GM03348 (cell line): ENCODE measurements at places on chromosomes 2 and 18.
A peak's percentile ranks its signal among the peaks of the same experiment; 100 is the strongest.

DNA sequence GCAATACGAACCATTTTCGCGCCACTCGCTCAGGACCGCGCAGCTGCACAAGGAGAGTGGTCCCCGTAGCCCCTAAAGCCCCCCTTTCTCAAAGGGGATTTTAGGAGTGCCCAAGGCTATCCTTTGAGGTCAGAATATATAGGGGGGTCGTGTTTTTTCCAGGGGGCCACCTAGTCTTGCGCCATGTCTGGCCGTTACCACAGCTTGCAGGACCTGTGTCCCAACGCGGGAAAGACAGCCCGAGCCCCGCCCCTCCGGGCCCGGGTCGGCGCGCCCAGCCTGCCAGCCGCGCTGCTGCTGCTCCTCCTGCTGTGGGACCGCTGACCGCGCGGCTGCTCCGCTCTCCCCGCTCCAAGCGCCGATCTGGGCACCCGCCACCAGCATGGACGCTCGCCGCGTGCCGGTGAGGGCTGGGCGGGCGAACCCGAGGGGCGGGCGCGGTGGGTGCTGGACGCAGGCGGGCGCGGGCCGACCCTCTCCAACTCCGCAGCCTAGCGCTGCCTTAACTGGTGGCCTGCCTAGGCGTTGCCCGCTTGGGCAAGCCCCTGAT lies at the start of gene CDCA7:
Gene CDCA7, plus strand, starts transcription at position 291 of the 550 bp plus-strand sequence. Its CDS starts 92 bp downstream, at position 383.
- DNase-seq: peak; percentile 84

DNA sequence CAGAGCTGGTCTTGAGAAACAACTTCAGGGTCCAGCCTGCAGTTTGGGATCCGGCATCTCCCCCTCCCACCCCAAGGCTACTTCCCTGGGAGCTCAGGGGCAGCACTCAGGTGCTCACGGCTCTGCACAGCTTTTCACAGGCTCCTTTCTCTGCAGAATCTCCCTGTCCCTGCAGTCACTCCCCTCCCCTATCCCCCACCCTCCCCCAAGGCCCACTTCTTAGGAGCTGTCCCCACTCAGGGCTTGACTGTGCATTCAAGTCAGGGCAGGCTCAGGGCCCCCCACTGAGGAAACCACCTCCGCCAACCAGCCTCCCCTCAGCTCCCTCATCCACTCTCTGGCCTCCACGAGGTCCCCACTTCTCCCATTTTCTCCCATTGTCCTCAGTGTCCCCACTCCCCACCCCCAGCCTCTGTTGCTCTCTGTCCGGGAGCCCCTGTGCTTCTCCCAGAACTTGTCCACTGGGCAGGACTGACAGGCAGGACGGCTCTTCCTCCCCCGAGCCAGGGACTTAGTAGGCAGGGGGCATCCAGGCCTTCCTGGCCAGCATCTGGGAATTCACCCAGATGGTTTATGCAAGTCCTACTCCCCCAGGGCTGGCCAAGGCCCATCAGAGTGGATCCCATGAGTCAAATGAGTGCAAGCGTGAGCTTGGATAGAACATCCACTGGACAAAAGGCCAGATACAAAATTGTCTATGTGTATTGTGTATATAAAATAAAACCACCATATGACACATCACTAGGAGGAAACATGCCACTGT lies 7.6 kb downstream of the NMUR1 start:
- peak; percentile 62 for DNase-seq

- DNase-seq: no peak
These were observed 8.0 kb downstream of the POMC start for GRCh38 chr2:25160376-25160775.

DNA sequence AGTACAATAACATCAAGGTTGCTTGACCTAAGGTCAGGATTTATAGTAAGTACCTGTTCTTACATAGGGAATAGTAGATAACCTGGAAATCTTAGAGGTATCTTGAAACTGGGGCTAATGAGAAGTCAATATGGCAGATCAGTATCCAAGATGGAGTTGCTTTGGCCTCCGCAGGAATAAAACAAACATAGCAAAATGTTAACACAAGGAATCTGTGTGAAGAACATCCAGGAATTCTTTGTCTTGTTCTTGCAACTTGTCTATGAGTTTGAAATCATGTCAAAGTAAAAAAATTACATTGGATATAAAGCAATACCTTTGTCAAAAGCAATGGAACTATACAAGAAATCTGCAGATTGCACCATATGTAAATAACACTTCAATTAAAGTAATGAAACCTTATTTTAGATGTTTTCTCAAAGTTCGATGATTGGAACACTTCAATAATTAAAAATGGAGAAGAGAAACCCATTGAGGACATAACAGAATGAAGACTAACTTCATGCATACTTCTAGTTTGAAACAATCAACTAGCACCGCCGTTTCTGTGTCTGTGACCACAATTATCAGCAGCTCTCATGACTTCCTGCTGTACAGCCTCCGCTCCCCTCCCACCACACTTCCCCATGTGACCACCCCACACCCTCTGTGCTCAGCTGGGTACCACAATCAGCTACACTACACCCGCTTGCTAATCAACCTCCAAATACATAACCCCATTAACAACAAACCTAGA lies 27.6 kb downstream of the C2orf76 start:
- no peak for DNase-seq

DNA sequence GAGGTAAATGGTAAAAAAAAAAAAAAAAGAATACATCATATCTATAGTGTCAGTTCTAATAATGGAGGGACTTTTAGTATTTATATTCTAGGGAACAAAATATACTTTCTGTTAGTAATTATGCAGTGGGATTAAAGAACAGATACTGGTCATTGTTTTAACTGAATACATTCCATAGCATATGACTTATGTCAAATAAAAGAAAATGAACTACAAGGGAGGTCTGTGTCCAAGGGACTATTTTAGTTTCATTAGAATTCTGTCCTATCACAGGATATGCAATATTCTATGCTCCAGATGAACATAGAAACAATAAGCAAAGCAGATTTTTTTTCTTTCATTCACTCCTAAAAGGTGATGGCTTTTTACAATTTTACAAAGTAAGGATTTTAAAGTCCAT lies 154.2 kb upstream of the ZEB2 start:
- DNase-seq: no peak

DNA sequence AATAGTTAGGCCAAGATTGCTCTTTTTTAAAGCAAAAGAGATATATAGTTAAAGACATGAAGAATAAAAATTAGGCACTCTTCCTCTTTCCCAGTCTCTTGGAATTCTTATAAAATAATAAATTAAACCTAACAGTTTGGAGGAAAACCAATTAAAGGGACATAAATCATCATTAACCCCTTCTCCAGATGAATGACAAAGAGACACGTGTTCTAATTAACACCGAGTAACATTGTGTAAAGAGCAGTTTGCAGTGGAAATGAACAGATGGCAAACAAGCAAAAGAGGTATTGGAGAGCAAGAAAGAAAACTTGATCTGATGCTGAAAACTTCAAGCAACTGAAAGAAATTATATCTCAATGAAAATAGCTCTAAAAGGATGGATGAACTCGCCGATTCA lies 48.4 kb downstream of the BCL2 start:
- no peak for DNase-seq

DNA sequence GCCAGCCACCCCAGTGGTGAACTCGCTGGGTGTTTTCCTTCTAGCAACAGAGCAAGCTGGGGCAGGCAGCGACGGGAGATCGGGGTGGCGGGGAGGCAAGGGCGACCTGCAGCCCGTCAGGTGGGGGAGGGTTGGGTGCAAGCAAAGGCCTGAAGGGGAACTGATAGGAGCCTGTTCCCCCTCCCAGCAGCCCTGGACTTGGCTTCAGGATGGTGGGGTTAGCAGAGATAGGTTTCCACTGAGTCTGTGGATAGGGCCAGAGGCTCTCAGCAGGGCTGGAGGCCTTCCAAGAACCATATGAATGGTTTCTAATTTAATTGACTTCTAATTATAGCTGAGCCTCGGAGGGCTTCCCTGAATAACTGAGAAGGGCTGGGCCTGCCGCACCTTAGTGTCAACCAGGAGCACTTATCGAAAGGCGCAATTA lies 55.3 kb downstream of the EDAR start:
- no peak for DNase-seq

DNA sequence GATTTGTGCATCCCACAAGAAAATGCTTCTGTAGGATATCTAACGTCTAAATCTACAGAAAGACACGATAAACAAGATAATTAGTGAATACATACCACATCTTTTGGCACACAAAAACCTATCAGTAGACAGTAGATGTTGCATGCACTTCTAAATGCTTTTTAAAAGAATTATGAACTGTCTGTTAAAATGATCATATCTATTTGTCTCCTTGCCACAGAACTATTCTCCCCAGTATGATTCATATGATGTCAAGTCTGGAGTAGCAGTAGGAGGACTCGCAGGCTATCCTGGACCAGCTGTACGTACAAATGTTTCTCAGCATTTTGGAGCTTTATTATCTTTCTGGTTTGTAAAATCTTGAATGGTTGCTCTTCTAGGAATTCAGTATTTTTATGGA lies 12.7 kb downstream of the COL3A1 start:
- DNase-seq: peak; percentile 36

GRCh38 chr18:60010984-60011383 lies 111.2 kb downstream of the PMAIP1 start:
- DNase-seq: no peak

GRCh38 chr2:190005513-190005912 lies 57.0 kb downstream of the MSTN start:
- no peak for DNase-seq

- no peak for DNase-seq
These were observed 648 bp upstream of the LYPD6B start for GRCh38 chr2:149037851-149038250.

DNA sequence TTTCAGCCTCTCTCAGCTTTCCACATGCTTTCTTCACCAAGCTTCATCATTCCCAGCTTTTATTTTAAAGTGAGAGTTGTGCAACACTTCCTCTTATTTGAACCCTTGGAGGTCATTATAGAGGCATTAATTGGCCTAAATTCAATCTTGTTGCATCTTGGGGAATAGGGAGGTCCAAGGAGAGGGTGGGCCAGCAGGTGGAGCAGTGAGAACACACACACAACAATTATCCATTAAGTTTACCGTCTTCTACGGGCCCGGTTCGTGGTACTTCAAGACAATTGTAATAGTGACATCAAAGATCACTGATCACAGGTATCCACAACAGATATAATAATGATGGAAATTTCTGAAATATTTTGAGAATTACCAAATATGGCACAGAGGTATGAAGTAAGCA lies 457.2 kb upstream of the SMIM21 start:
- DNase-seq: no peak

DNA sequence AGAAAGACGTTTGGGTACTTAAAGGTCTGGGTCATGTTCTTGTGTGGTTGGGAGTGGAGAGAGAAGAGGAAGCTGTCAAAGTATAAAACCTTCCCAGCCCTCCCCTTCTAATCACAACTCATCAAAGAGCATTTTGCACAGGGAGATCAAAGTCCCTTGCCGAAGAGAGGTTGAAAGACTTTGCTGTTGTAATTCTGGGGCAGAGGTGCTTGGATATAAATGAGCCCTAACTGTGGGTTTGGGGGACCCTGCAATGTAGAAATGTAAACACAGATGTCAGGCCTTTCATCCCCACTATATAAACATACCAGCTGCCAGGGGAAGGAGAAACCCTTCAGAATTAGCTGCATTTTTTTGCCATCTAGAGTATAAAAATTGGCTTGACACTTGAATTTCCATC lies 182.1 kb downstream of the ETAA1 start:
- DNase-seq: no peak

DNA sequence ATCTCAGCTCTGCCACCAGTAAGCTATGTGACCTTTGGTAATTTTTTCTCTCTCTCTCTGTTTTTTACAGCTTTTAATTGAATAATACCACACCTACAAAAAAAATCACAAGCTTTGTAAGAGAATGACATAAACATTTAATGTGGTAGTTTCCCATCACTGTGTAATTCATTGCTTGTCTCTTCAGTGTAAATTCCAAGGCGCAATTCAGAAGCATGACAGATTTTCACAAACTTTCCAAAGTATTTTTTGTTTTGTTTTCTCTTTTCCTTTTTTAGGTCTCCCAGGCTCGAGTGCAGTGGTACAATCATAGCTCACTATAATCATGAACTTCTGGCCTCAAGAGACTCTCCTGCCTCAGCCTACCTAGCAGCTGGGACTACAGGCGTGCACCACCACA lies 25.0 kb upstream of the PPM1B start:
- no peak for DNase-seq

- DNase-seq: no peak
These were observed 124.2 kb downstream of the NEDD4L start for GRCh38 chr18:58168221-58168620.

- no peak for DNase-seq
These were observed 109.7 kb downstream of the LPIN1 start for GRCh38 chr2:11856095-11856494.

GRCh38 chr18:1884623-1885022 lies 686.7 kb downstream of the METTL4 start:
- DNase-seq: no peak

- DNase-seq: no peak
These were observed 66.6 kb downstream of the MYO3B start for GRCh38 chr2:170244555-170244954.

GRCh38 chr2:217325251-217325650 lies 465.4 kb upstream of the TNP1 start:
- DNase-seq: no peak

- no peak for DNase-seq
These were observed 140.3 kb downstream of the NDUFA10 start for GRCh38 chr2:239884875-239885274.

DNA sequence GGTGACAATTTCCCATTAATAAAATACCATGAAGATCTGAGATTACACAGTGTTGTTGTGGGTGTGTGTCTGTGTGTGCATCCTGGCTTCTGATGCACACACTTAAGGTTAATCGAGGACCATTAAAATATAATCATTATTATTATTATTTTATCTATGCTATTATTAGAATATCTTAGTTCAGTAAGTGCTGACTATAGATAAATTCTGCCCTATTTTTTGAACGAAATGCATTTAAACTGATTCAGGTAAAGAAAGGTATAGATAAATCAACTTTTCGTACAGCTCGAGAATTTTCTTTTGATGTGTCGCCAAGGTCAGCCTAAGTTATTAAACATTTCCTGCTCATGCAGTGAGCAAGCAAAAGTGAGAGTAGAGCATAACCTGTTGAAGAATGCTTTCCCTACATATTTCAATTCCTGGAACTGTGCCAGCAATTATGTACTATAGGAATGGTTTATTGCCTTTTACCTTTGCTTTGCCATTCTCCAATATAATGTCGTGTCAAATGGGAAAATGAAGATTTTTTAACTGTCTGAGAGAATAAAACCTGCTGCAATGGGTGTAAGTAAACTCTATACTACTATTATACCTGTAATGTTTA lies 25.8 kb downstream of the KCNJ3 start:
- no peak for DNase-seq

DNA sequence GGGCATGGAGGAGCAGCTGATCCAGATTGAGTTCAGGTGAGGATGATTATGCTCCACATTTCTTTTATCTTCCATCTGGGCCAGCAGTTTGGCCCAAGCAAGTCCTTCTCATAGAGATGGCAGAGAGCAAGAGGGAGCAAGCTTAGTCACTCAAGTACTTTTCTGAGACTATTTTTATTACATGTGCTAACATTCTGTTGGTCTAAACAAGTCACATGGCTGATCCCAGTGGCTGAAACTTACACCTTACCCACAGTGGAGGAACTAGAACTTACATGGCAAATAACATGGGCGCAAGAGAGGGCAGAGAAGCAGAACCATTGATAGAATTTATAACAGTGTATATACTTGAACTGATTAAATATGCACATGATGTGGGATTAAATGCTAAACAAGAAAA lies 105.7 kb downstream of the KYNU start:
- DNase-seq: no peak
